ENCODE measurements at places on chromosomes 4 and X. TPM values are rescaled to one million over a fixed set of nuclear protein-coding genes. Genes with fewer than 3 reads are reported as not detected.

Gene CT45A1
- not detected for total RNA-seq

Gene STS
- 6.5 TPM for total RNA-seq

Gene PNMA6A
- total RNA-seq: 4.5 TPM

Gene HEPH
- 161 TPM for total RNA-seq

DNA sequence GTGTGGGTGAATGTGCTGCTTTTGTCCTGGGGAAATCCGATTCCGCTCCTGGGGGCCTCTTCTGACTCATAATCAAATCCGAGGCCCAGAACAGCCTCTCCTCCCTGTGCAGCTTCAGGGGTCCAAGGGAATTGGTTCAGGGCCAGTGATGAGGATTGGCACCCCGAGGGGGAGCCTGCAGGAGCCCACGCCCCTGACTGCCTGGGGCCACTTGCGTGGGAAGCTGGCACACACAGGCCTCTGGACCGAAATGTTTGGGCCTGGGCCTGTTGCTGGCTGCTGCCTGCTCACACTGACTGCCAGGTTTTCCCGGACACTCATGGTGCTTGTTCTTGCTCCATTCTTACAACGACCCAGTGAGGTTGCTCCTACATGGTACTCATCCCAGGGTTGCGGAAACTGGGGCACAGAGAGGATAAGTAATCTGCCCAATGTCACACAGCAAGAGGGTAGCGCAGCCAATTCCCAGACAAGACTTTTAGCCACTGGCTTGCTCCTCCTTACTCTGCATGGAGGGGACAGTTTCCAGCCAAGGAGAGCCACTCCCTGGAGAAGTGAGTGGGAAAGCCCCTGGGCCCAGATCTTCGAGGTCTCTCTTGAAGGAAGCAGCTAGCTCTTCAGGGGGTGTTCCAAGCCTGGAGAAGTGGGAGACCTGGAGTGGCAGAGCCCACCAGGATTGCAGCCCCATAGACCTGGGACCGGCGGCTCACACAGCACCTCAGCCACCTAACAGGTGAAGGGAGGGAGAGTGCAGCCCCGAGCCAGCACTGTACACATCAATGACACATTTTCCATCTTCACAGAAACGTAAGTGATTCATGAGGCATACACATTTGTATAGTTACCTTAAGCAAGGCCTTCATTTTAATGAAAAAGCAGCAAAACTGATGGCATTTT is 20.3 kb downstream of the CFAP99 start:
- DNase-seq: no peak

DNA sequence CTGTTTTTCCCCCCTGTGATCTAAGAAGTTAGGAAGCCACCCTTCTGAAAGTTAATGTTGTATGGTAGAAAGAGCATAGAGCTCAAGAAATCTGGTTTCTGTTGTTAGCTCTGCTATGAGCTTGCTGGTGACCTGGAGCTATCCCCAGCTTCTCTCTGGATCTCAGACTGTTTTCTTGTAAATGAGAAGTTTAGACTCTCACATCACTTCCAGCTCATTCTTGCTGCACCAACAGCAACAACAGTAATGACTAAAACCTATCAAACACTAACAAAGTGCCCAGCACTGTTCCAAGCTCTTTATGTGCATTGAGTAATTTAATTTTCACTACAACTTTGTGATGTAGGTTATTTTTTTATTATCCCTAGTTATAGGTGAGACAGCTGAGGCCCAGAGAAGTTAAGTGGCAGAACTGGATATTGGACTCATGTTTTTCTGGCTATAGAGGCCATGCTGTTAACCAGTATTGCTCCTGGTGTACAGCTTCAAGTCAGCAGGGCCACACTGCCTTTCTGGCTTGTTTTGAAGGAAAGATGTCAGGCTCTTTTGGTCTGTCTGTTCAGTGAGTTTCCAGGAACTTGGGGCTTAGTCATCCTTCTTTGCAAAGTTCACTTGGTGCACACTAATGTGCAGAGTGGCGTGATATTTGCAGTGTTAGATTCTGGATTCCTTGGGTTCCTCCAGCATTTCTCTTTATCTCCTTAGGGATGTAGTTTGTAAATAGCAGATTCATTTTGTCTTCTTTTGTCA is 27.8 kb upstream of the TMEM164 start:
- DNase-seq: no peak

DNA sequence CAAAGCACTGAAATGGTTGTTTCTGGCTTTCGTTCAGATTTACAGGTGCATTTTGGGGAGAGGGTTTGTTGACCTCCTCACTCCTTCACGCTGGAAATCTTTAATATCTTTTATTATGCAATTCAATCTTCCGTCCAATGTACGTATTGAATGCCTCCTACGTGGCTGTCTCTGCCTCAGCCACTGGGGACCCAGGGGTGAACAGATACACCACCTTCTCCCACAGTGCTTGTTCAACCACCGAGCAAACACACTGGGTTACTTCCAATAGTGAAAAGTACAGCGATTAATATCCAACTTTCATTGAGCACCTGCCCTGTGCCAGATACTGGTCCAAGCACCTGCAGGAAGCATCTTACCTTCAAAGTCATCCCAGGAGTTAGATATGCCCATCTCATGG is 52.1 kb downstream of the NYX start:
- DNase-seq: no peak

DNA sequence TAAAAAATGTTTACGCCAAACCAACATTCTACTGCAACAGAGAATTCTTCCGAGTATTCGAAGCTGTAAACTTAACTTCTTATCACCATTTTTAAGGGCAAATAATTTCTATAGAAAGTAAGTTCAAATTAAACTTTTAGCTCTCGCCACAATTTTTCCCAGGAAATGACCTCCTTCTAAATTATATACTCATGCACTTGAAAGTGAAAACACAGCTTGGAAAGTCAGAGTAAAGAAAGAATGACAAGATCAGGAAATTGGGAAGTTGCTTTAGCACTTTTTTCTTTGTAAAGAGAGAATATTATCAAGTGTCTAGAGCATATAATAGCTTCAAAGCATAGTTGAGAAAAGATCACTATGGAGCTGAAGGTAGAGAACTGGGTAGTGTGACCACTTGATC is 1.2 kb downstream of the CYBB start:
- DNase-seq: no peak

DNA sequence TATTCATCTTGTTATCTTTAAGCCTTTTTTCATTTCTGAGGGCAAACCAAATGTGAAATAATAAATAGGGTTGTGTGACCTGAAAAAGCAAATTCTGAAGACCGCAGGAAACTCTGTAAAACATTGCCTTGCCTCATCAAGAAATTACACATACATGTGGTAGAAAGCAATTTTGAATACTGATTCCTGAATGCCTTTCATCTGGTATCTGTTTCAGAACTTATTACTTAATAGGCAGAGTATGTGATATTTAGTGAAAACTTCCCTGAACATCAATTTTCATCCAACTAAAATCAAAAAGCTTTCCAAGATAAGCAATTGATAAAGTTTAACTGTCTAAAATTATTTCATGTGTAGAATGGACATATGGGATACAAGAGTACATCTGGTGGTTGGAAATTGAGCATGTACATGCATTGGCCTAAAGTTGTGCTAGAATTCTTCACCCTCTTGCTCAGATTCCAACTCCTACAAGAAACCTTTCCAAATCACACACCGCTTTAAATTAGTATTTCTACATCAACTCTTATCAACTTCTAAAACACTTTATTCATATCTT is 606.0 kb upstream of the LCORL start:
- DNase-seq: no peak

DNA sequence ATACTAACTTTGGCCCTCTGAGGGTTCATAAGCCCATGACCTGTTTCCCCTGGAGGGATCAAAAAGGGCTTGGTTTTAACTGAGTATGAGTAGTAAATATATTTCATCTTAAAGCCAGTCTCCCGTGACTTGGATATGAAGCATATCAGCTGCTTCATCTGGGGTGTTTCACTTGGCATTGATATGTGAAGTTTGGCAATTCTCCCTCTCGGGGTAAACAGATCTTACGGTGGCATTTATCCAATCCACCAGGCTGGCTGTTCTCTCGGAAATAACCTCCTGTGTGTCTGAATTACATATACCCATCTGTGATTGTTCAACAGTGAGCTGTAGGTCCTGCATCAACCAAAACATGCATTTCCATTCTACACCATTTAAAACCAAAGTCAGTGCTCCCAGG is 130.7 kb downstream of the ADAM29 start:
- DNase-seq: no peak

Measured in hepatocyte (in vitro differentiated cells).